ENCODE measurements at places on chromosomes 6 and 20.

GRCh38 chr6:158290040-158290439 is 22.2 kb upstream of the TULP4 start:
- no peak for DNase-seq

DNA sequence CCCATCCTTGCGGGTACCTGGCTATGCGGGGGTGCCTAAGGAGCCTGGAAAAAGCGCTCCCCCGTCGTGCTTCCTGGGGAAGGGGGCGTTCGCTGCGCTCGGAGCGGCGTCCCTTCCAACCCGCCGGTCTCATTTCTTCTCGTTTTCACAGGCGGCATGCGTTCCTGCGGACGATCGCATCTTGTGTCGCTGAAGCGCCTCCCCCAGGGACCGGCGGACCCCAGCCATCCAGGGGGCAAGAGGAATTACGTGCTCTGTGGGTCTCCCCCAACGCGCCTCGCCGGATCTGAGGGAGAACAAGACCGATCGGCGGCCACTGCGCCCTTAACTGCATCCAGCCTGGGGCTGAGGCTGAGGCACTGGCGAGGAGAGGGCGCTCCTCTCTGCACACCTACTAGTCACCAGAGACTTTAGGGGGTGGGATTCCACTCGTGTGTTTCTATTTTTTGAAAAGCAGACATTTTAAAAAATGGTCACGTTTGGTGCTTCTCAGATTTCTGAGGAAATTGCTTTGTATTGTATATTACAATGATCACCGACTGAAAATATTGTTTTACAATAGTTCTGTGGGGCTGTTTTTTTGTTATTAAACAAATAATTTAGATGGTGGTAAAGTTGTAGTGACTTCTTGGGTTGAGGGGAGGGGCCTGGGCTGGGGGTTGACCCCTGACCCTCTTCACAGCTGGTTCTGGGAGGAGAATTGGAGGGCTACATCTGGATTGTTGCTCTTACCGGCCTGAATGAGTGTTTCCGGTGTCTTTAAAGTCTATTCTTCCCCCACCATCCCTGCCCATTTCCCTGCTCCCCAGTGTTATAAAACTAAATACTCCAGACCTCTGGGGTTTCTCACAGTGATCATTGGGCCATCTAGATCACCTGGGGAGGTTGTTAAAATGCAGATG is 1.1 kb downstream of the ID1 start:
- peak; percentile 47 for DNase-seq

GRCh38 chr20:23299673-23300050 is 50.9 kb upstream of the NXT1 start:
- DNase-seq: no peak

DNA sequence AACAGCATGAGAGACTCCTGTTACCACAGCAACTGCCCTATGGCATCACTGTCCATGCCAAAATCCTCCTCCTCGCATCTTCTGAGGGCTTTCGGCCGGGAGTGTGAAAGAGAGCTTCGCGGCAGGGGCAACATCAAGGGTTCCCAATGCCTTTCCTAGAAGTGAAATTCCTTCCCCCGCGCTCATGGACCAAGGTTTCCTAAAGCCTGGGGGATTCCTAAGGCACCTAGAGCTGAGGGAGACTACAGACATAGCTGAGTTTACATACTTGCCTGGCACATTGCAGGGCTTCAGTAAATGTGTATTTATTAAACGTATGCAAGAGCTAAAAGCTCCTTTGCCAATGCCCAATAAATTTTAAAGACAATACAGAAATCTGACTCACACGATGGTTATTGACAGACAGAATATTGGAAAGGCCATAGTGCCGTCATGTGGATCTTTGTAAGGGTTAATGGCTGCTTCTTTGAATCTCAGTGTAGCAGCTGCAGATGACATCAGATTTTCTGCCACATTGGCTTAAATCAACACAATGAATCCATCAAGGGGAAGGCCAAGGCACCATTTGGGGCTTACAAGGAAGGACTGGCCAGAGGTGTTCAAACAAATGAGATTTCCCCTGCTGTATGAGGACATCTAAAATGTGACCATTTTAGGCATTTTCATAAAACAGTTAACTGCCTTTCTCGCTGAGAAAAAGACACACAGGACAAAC is 281.2 kb upstream of the JARID2 start:
- DNase-seq: no peak

DNA sequence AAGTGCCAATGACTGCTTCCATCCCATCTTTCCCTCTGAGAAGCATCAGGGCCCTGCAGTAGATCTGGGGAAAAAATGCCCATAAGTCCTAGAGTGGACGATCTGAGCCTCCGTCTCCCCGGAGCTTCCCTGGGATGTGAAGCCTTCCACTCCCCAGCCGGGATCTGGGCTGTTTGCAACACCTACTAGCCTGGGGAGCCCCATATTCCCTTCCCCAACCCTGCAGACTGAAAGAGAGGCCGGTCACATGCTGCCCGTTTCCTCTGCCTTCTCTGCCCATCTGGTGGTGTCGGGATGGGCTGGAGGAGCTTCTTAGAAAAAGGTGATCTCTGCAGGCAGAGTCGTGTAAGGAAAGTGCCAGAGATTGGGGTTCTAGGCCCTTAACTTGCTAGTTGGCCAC is 1.1 kb downstream of the SNPH start:
- no peak for DNase-seq

Measured in HepG2 (cell line).